ENCODE measurements at places on chromosomes 6 and 20.

GRCh38 chr6:98945311-98946115 is 2.2 kb downstream of the FBXL4 start:
- DNase-seq: no peak

- DNase-seq: no peak
These were observed 20.9 kb downstream of the CCDC167 start for GRCh38 chr6:37478827-37479226.

GRCh38 chr20:59163631-59164530 is at the start of gene ZNF831:
TSS of gene ZNF831 (plus strand) at chr20:59163821. CDS start at chr20:59191020, 27,199 bp downstream.
- DNase-seq: no peak

- no peak for DNase-seq
These were observed 105.2 kb downstream of the NFATC2 start for GRCh38 chr20:51437182-51437924.

- DNase-seq: no peak
These were observed 7.4 kb upstream of the INSM1 start for GRCh38 chr20:20360464-20360863.

DNA sequence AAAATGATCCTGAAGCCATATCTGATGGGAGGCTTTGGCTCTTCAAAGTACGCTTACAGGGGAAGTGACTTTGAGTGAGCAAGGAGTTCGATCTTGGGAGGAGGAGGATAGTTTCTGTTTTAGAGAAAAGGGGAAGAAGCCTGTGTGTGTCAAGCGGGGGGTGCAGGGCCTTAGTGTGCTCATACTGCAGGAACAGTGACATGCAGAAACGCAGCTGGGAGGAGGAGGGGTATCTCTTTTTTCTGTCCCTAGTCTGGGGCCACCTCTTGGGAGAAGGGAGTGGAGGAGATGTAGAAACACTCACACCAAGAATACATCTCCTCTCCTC is 19.8 kb downstream of the SIRPD start:
- DNase-seq: no peak

DNA sequence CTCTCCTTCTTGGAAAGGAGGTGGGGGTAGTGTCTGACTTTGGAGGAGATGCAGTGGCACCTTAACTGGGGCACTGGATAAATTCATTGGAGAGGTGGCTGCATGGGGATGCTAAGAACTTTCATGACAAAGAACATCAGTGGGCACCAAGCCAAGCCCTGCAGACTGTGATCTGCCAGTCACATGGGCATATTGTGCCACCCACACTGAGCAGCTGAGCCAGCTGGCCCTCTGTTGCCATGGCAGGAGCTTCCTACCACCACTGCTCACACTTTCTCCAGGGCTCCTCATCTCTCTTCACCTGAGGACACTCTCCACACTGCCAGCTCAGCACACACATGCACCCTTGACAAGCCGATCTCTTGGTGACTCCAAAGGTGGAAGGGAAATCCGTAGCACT is 715.6 kb downstream of the QKI start:
- DNase-seq: no peak

- no peak for DNase-seq
These were observed 920.1 kb upstream of the FLRT3 start for GRCh38 chr20:15257569-15257870.

DNA sequence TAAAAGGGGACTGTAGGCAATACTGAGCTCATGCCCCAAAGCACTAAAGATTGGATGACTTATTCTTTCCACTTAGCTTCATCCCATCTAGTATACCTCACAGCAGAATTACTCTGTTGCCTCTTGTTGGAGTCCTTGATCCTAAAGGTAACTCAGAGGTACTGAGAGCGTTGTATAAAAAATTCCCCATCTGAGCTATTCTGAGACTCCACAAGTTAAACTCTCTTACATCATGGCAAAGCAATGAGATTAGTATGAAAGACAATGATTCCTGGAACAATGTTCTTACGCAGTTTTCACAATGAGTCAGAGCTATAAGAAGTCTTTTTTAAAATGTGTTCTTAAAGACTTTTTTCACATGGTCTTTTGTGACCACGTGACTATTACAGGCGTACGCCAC is 370.1 kb downstream of the ADGRB3 start:
- no peak for DNase-seq

DNA sequence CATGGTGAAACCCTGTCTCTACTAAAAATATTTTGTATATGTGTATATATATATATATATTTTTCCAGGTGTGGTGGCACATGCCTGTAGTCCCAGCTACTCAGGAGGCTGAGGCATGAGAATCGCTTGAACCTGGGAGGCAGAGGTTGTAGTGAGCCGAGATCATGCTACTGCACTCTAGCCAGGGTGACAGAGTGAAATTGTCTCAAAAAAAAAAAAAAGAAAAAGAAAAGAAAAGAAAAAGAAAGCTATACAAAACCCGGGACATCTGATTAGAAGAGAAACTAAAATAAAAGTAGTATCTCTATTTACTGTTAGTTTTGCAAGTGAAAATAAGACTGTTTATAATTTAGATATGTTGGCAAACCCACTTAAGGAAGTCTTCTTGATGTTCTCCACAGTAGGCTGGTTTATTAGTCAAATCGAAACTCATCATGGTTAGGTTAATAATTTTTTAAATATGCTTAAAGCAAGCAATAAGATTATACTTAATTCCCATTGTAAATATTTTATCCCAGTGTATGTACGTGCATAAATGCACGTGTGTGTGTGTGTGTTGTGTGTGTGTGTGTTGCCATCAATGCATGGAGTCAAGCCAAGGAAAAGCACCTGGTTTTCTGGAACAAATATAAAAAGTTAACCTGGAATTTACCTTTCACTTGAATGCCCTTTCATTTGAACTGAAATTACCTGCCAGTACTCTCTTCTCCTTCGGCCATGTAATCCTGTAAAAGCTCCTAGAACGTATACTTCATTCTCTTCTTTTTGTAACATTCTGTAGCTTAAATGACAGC is 7.1 kb downstream of the VNN2 start:
- DNase-seq: no peak

GRCh38 chr6:101232961-101233360 is 160.5 kb upstream of the GRIK2 start:
- DNase-seq: no peak

- DNase-seq: no peak
These were observed 42.4 kb downstream of the LCA5 start for GRCh38 chr6:79494841-79495240.

- DNase-seq: no peak
These were observed 252.9 kb downstream of the GRM1 start for GRCh38 chr6:146281651-146282362.

- no peak for DNase-seq
These were observed 11.8 kb upstream of the FOXC1 start for GRCh38 chr6:1597924-1598323.

- no peak for DNase-seq
These were observed 485.4 kb downstream of the CDKAL1 start for GRCh38 chr6:21019614-21020013.

DNA sequence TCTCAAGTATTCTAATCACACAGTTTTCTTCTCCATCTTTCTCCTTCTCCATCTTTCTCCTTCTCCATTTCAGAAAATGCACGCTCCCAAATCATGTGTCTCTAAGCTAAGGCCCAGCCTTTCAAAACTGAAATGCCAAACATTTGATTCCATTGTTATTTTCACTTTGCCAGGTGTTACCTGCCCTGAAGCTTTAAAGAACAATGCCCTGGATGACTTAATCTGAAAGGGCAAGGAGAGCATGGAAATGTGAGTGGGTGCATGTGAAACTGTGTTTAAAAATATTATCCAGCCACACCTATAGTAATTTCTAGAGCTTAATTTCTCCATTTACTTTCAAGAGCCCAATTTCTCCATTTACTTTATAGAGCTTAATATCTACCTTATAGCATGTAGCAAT is 42.4 kb upstream of the GCLC start:
- DNase-seq: no peak

DNA sequence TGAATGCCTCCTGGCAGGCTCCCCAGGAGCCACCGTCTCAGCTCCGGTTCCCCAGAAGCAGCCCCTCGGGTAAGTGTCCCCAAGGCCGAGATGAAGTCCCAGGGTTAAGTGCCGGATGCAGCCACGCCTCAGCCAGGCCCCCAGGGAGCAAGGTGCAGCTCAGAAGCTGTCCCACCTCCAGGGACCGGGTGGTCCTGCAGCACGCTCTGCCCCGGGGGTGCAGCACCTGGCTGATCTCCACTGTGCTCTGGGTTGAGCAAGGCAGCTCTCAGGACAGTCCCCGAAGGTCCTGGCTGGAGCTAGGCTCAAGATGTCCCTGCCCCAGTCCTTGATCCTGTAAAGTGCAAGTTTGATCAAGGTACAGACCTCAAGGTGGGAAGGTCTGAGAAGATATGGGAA is 15.1 kb upstream of the NTSR1 start:
- DNase-seq: no peak
